ENCODE measurements at places on chromosomes 4 and X.

GRCh38 chr4:119105605-119106004 lies 30.0 kb upstream of the MYOZ2 start:
- no peak for DNase-seq

DNA sequence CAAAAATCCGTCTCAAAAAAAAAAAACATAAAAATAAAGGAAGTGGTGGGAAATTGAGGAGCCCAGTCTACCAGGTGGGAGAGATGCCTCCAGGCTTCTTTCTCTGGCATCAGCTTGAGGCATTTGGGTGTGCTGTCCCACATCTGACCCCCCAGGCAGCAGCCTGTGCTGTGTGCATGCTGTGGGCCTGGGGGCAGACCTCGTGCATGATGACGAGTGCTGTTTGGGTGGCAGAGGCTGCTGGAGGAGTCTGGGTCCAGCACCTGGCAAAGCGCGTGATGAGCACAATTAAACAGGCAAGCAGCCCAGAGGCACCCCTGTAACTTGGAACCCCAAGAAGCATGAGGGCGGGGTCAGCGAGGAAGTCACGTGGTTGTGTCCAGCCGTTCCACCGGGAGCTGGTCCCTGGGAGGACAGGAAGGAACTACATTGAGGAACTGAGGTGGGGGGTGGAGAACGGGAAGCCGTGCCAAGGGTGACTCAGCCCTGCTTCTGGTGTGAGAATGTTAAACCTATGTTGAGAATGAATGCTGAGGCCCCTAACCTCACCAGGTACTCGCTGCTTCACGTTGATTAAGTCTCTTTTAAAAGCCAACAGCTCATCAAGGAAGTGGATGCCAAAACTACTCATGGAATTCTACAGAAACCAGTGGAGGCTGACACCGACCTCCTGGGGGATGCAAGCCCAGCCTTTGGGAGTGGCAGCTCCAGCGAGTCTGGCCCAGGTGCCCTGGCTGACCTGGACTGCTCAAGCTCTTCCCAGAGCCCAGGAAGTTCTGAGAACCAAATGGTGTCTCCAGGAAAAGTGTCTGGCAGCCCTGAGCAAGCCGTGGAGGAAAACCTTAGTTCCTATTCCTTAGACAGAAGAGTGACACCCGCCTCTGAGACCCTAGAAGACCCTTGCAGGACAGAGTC lies 6.1 kb downstream of the TACC3 start:
- no peak for DNase-seq

DNA sequence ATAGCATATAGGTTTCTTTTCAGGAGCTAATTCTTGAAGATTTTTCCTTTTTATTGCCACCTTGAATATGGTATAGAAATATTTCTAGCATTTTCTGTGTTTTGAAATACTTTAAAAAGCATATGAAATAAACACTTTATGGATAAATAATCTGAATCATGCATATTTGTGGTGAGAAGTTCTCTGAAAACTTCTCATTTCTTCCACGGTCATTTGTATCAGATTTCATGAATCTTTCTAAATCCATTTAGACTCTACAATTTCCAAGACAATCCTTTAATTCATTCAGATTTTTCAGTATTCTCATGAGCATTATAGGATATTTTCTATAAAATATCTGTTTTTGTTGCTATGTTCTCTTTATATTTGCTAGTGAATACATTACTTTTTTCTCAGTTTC lies 16.2 kb upstream of the CA5B start:
- DNase-seq: no peak

DNA sequence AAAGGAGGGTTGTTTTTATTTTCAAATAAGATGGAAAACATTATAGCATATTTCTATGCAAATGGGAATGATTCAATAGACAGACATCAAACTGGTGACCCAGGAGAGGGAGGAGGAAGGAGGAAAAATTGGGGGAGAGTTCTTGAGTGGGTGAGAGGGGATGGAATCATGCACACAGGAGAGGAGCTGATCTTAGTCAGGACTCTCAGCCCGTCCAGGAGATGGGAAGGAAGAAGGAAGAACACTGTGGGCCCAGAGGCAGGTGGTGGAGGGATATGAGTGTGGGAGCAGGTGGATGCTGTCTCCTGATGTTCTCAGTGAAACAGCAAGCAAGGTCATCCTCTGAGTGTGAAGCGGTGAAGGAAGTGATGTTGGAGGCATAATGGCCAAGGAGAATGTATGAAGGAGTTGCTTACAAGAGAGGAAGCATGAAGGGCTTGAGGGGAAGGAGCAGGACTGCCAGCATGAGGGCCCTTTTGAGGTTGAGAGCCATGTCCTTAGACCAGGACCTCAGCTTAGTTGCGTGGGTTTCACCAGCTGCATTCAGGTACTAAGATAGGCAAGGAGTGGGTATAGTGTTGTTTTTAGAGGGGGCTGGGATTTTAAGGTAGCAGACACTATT lies 161.7 kb upstream of the NAP1L5 start:
- DNase-seq: no peak

- DNase-seq: no peak
Measured at GRCh38 chr4:46016306-46016705, 107.5 kb downstream of the GABRG1 start.

GRCh38 chr4:123102897-123103471 lies 180.6 kb upstream of the NUDT6 start:
- DNase-seq: no peak

GRCh38 chrX:133698298-133698697 lies 283.0 kb upstream of the GPC4 start:
- DNase-seq: no peak

GRCh38 chr4:15947684-15948083 lies 9.1 kb upstream of the FGFBP1 start:
- no peak for DNase-seq

Data from activated effector memory CD4-positive, alpha-beta T cell treated with anti-CD3 and anti-CD28 coated beads, Interleukin-2, amount 50 U/mL, for 16 hours (primary cell).